ENCODE measurements at places on chromosomes 16 and 17. TPM values are rescaled to one million over a fixed set of nuclear protein-coding genes. Genes with fewer than 3 reads are reported as not detected.

CCL17 gene
- total RNA-seq: not detected

DNA sequence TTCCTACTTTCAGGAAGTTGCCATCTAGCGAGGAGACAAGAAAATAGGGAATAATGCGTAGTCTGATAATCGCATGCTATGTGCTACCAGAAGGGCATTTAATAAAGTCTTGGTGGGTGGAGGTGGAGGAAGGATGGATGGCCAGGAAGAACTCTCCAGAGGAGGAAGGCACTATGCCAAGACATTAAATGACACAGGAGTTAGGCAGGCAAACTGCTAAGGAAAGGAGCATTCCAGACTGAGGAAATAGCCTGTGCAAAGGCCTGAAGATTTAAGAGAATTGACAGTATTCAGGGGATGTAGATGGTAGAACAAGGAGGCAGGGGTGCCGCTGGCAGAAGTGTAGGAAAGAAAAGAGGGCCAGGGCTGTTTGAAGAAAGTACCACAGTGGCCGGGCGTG, 19.3 kb upstream of the ARHGAP44 start:
- no peak for DNase-seq

DNA sequence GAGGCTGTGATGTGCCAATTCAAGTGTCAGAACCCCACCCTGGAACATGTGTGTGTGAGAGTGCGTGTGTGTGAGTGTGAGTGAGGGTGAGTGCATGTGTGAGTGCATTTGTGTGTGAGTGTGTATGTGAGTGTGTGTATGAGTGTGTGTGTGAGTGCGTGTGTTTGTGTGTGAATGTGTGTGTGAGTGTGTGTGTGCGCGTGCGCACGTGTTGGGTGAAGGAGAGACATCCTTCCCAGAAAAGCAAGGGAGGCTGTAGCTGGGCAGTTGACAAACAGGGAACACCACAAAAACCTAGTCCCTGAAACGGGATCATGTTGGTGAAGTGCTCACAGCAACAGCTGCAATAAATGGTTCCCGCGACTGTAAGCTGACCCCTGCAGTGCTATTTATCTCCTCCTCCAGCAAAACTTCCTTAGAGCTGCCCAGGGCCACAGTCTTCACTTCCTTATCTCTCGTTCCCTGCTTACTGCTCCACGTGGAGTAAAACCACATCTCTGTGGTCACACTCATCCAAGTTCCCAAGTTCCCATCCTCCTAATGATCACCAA, 40.1 kb upstream of the RPL38 start:
- no peak for DNase-seq

DNA sequence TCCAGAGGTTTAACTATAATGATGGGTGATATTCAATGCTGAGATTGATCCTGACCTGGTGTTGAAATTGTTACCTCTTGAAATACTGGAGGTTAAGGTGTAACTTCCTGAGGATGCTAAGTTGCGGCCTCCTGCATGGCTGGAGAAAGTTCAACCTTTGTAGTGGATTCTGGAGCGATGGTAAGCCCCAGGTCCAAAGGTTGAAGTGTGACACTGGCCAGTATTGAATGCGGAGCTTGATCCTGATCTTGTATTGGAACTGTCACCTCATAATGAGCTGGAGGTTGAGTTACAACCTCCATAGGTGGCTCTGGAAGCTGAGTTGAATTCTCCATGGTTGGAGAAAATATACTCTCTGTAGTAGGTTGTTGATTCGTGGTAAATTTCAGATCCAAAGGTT, 17.0 kb downstream of the RDM1 start:
- DNase-seq: no peak

All from dermis blood vessel endothelial cell (primary cell).